Camera-type eye (tissue), 1 donor: ENCODE measurements at places on chromosomes 11 and 22. TPM values are rescaled to one million over a fixed set of nuclear protein-coding genes. Genes with fewer than 3 reads are reported as not detected.

MS4A7 gene
- total RNA-seq = 8.8 TPM

SULT4A1 gene
- total RNA-seq = 10.0 TPM

GNG3 gene
- 3.0 TPM for total RNA-seq

MMP7 gene
- 9.1 TPM for total RNA-seq

HTATIP2 gene
- total RNA-seq = 2.6 TPM

DCDC1 gene
- total RNA-seq = 34.7 TPM

SYCE3 gene
- total RNA-seq = not detected

PRR33 gene
- 0.16 TPM for total RNA-seq

UBTFL1 gene
- total RNA-seq = not detected

SGSM1 gene
- total RNA-seq = 3.6 TPM

TNNT3 gene
- total RNA-seq = 154 TPM

SHISAL1 gene
- 6.3 TPM for total RNA-seq

PHLDA2 gene
- total RNA-seq = not detected

SCYL1 gene
- 57.6 TPM for total RNA-seq

ANKK1 gene
- 0.33 TPM for total RNA-seq

PTPRCAP gene
- 0.71 TPM for total RNA-seq

ARHGAP8 gene
- total RNA-seq = 3.2 TPM

GRIA4 gene
- total RNA-seq = 163 TPM

ZNF280B gene
- 3.2 TPM for total RNA-seq

ESAM gene
- 25.6 TPM for total RNA-seq

NLRP14 gene
- total RNA-seq = 0.88 TPM

IGF2 gene
- 458 TPM for total RNA-seq
